ENCODE measurements at places on chromosomes 12 and 14. TPM values are rescaled to one million over a fixed set of nuclear protein-coding genes. Genes with fewer than 3 reads are reported as not detected.

DNA sequence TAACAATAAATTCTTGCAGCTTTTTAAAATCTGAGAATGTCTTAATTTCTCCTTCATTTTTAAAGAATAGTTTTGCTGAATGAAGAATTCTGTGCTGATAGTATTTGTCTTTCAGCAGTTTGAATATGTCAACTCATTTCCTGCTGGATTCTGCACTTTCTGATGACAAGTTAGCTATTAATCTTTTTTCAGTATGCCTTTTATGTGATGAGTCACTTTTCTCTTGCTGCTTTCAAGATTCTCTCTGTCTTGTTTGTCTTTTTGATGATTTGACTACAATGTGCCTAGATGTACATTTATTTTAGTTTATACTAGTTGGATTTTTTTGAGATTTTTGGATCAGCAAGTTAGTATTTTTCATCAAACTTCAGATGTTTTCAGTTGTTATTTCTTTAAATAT is 87.9 kb upstream of the AVPR1A start:
- DNase-seq = no peak

DNA sequence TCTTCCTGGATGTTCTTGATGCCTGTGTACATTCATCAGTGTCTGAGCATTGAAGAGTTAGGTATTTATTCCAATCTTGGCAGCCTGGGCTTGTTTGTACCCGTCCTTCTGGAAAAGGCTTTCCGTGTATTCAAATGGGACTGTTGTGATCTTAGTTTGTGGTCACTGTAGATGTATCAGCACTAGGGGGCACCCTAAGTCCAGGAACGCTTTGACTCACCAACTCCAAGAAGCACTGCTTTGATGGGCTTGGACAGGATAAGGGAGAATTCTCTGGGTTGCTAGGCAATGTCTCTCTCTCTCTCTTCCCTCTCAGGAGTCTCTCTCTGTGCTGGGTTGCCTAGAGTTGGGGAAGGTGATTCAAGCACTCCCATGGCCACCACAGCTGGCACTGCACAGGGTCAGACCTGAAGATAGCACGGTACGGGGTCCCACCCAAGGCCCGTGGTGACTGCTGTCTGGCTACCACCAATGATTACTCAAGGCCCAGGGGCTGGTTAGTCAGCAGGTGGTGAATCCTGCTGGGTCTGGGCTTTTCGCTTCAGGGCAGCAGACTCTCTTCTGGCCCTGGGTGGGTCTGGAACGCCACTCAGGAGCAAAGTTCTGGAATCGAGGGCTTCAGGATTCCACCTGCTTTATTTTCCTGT is 211.1 kb upstream of the RGS6 start:
- no peak for DNase-seq

DNA sequence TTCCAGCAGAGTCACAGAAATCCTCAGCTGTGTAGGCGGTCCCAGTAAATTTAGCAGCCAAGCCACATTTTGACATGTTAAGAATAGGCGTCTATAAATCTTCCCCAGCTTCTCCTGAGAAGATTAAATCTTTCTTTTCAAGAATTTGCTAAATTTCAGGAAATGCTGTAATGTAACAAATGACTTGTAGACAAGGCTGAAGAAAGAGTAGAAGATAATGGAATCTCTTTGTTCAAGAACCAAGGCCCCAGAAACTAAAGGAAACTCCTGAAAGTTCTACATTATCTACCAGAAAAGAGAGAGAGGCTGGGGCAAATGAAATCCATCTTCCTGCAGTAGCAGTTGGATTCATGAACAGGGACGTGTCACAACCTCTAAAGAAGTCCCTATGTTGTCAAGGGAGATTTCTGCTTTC is 760.3 kb downstream of the NOVA1 start:
- DNase-seq = no peak

- no peak for DNase-seq
Measured at GRCh38 chr12:19893514-19893913, 454.2 kb downstream of the AEBP2 start.

GRCh38 chr12:3634348-3634747 is 118.6 kb downstream of the CRACR2A start:
- no peak for DNase-seq

DNA sequence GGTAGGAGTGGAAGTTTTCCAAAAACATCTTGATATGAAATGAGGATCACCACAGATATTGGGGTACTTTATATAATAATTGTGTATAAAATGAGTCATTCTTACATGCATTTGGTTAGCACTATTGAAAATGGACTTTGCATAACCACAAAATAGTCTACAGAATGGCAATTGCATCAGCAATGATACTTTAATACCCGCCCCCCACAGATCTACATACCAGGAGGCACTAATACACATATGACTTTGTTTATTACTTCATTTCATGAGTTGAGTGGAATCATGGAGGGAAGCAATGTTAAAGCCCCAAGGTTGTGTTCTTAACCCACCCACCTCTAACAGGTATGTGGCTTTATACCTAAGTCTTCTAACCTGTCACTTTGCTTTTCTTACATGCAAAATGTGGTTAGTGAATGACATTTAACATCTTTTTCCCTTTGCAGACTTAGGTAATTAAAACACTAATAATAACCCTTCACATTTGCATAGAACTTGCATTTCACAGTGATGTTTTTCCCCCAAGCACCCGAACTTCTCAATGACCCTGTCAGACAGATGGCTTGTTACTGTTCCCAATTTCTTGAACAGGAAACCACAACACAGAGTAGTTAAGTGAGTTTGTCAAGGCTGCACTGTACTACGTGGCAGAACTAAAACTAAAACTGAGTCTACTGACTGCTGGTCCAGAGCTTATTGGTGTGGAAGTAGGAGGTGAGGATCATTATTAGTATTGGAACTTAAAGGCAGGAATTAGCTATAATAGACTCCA is 101.9 kb downstream of the NPAS3 start:
- DNase-seq = no peak

- DNase-seq = no peak
Measured at GRCh38 chr12:131384544-131384855, 326.4 kb upstream of the SFSWAP start.

DNA sequence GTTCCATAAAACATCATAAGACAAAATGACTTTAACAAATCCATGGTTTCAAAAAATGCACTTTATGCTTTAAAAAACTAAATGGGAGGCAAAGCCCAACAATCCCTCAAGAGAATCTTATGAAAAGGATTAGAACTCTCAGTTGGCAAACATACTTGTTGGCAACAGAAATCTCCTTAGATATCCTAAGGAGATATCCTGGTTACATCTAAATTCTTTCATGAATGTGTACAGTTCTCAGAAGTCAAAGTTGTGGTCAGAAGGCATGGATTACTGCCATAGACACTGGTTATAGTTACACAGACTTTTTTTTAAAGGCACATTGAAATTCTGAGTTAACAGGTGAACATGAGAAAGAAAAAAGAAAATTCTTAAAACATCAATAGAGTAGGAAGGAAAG is 17.5 kb upstream of the ISM2 start:
- no peak for DNase-seq

- no peak for DNase-seq
Measured at GRCh38 chr12:29711381-29711780, 72.4 kb downstream of the TMTC1 start.

DNA sequence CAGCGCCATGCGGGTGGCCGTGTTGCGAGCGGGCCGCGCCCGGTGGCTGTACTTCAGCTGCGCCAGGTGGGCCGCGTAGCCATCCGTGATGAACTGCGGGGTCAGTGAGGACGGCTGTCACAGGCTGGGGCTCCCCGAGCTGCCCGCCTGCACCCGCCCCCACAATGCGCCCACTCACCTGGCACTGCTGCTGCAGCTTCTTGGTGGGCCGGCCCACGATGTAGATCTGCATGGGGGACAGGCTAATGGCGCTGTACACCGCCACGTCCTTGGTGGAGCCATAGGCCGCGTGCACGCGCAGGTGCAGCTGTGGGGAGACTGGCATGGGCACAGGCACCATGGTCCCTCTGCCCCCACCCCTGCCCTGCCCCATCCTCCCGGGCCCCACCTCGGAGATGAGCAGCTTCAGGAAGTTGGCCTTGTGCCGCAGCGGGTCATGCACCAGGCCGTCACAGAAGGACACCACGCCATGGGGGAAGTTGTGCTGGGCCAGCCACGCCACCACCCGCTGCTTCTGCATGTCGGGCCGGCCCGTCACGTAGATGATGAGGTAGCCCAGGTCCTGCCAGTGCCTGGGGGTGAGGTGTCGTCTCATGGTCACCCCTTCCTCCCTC is 5.9 kb downstream of the ARL6IP4 start:
- DNase-seq = no peak

GRCh38 chr12:57846285-57846576 is 298 bp downstream of the CTDSP2 start:
- DNase-seq = no peak

- DNase-seq = no peak
Measured at GRCh38 chr14:86124328-86124727, 594.4 kb downstream of the FLRT2 start.

GPR137C gene
- polyA plus RNA-seq = 4.2 TPM

GSG1 gene
- polyA plus RNA-seq = 6.4 TPM

SLC17A8 gene
- polyA plus RNA-seq = 0.06 TPM

TGM1 gene
- polyA plus RNA-seq = 0.86 TPM

NKX2-1 gene
- not detected for polyA plus RNA-seq

EPS8 gene
- 31.5 TPM for polyA plus RNA-seq

ERBB3 gene
- 187 TPM for polyA plus RNA-seq

LRRC43 gene
- 0.29 TPM for polyA plus RNA-seq
